Stimulated activated CD8-positive, alpha-beta memory T cell treated with anti-CD3 and anti-CD28 coated beads, Interleukin-4, amount 100 ng/mL, for 24 hours (primary cell): ENCODE measurements at places on chromosomes 11 and 22.

GRCh38 chr11:116267146-116267545, 505.6 kb downstream of the BUD13 start:
- no peak for DNase-seq

- no peak for DNase-seq
These were observed 20.7 kb upstream of the CDC42EP2 start for GRCh38 chr11:65293909-65294381.

DNA sequence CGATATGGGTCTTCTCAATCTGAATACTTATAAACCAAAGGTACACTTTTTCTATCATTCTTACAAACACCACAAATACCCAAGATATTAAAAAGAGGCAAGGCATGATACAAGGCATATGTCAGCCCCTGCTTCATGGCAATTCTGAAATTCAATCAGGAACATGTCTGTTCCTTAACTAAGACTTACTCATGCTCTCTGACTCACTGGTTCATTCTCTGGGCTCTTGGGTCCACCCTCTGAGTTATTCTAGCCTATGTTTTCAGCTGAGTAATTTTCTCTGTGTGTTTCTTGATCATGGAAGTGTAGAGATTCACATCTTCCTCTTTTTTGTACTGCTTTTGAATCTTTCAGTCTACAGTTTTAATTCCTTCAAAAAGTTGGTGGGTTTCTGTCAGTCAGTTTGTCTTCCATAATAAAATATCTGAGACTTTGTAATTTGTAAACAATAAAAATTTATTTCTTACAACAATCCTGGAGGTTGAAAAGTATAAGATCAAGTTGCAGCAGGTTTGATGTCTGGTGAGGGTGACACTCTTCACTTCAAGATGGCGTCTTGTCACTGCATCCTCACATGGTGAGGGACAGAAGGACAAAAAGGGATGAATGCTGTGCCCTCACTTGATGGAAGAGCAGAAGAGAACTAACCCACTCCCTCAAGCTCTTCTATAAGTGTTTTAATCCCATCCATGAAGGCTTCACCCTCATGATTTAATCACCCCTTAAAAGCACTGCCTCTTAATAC, 211.7 kb downstream of the FAM76B start:
- DNase-seq: no peak

GRCh38 chr11:32464078-32464477, 28.7 kb upstream of the WT1 start:
- no peak for DNase-seq

GRCh38 chr11:40129266-40129665, 1330.2 kb downstream of the LRRC4C start:
- DNase-seq: no peak

DNA sequence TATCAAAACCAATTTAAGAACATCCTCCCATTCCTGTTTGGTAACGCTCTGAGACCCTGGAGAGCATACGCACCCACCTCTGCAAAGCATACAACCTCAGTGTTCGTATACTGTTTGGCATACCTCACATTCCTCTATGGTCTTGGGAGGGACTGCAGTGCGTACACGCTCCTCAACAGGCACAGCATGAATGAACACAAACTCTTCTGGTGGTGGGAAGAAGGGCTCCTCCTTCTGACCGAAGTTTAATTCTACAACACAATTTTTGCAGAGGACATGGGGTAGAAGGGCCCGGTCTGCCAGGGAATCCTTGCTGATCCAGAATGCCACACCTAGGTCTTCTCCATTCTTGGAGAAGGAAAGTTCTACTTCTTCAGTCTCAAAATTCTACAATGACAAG, 5.3 kb downstream of the HNRNPUL2 start:
- DNase-seq: no peak

DNA sequence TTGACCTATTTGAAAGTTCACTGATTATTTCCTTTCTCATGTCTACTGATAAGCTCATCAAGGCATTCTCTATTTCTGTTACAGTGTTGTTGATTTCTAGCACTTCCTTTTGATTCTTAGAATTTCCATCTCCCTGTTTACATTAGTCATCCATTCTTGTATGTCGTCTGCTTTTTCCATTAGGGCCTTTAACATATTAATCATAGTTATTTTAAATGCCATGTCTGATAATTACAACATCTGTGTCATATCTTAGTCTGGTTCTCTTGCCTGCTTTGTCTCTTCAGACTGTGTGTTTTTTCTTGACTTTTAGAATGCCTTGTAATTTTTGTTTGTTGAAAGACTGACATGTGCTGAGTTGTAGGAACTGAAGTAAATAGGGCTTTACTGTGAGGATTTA, 602.1 kb downstream of the SOX6 start:
- DNase-seq: no peak

- DNase-seq: no peak
These were observed 11.1 kb upstream of the RFPL1 start for GRCh38 chr22:29427176-29427760.
